ENCODE measurements at places on chromosomes 3 and 15.

DNA sequence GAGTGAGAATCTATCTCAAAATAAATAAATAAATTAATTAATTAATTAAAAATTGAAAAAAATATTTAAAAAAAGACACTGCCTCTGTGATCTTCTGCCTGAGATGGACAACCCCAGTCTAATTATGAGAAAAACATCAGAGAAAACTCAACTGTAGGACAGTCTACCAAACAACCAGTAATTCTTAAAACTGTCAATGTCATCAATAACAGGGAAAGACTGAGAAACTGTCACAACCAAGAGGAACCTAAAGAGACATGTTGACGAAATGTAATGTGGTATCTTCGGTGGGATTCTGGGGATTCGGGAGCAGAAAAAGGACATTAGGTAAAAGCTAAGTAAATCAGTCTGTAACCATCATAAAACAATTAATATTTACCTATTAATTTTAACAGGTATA, 265.4 kb upstream of the LMCD1 start:
- no peak for DNase-seq

GRCh38 chr3:114666623-114667022, 372.8 kb downstream of the TIGIT start:
- DNase-seq, result no peak

DNA sequence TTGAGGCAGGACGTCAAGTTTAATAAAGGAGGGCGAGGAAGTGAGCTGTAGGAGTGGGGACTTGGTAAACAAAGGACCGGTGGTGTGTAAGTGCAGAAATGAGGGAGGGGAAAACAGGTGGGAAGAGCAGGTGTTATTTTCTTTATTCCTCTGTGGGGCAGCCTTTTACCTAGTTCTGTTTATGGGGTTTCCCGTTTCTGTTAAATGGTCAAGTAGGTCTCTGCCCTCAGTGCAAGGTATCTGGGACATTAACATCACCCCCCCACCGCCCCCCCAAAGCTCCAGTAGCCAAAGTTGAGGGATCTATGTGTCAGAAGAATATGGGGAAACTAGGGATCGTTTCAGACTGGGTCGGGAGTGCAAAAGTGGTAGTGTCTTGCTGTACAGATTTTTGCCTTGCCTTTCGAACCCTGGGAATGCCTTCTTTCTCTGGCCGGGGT, 893 bp downstream of the MGA start:
- no peak for DNase-seq

- DNase-seq, result no peak
These were observed 31.6 kb downstream of the TAMM41 start for GRCh38 chr3:11815111-11815510.

- no peak for DNase-seq
These were observed 7.3 kb downstream of the TBC1D2B start for GRCh38 chr15:78070049-78070700.

- no peak for DNase-seq
These were observed 98.3 kb downstream of the CYP19A1 start for GRCh38 chr15:51240066-51240465.

DNA sequence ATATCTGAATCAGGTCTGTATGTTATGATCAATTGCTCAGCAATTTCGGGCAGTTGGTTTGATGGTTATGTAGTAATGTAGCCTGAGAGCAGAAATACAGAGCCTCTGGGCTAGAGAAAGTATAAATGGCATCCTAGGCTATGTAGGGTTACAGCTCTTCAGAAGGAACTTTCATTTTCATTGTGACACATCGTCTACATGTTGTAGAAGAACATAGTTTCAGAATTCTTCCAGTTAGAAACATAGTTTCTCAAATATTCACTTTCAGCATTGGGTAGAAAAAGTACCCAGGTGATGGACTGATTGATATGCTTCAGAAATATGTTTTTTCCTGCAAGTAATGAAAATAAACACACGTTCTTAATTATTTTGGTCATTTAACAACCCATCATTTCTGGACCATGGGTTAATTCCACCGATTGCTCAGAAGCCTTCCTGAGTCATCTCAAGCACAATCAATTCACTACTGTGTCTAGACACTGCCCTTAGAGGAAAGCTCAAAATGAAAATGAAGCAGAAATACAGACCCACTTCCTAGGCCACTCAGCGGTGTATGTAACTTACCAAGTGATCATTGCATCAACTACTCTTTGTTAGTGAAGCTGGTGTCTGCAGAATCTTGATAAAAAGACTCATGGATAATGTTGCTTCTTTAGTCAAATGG, 88.8 kb upstream of the TSEN2 start:
- DNase-seq, result no peak

GRCh38 chr15:40534371-40534770, 30.5 kb downstream of the CCDC32 start:
- no peak for DNase-seq

- DNase-seq, result no peak
These were observed 7.6 kb upstream of the COL8A1 start for GRCh38 chr3:99630815-99631214.

DNA sequence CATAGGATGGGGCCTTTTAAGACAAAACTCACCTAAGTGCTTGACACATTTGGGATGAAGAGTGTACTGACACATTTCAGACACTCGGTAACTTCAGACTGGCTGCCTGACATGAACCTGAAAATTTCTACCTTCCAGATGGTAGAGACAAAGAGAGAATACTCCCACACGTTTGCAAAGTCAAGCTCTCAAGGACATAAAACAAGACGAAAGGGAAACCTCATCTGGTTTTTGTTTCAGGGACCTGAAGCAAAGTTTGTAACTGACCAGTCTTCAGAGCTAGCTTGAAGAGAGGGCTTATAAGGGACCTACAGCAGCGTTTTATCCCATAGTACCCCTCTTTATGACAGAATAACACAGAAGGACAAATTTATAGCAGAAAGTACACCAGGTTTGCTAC, 41.9 kb downstream of the ZNF621 start:
- no peak for DNase-seq

- no peak for DNase-seq
These were observed 235.0 kb downstream of the ULK4 start for GRCh38 chr3:41726891-41727290.

GRCh38 chr3:155024006-155024638, 56.0 kb upstream of the MME start:
- DNase-seq, result no peak

DNA sequence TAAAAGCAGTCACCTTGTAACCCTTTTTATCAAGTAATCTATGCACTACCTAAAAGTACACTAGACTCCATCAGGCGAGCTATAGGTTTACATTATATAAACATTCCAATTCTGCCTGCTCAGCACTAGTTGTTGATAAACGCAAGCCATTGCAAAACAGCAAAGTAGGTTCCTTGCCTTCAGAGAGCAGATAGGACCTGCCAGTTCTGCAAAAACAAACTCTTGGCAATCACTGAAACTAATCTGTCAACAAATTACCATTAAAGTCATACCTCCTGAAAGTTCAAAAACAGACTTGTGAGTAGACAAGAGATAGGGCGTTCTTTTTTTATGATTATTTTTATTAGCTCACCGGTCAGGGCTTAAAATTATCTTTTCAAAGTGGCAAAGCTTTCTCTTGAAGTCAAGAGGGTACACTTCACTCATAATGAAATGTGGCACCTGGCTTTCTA, 392.5 kb downstream of the FOXP1 start:
- no peak for DNase-seq

GRCh38 chr15:92728266-92728665, 72.7 kb upstream of the FAM174B start:
- DNase-seq, result no peak

DNA sequence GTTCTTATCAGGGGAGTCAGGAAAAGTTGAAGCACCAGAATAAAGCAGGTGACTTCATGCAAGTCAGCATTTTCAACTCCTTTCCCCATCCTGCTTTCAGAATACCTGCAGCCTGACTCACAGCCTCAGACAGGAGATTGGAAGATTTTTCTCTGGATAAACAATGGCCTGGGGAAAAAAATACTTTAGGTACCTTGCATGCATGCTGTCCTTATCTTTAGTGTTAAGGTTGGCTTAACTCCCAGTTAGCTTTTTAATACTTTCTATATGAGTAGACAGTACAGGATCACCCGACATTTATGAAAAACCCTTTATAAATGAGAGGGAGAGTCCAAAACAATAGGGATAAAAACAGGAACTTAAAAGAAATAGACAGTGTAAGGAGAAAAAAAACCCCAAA, 53.6 kb downstream of the PAK2 start:
- no peak for DNase-seq

DNA sequence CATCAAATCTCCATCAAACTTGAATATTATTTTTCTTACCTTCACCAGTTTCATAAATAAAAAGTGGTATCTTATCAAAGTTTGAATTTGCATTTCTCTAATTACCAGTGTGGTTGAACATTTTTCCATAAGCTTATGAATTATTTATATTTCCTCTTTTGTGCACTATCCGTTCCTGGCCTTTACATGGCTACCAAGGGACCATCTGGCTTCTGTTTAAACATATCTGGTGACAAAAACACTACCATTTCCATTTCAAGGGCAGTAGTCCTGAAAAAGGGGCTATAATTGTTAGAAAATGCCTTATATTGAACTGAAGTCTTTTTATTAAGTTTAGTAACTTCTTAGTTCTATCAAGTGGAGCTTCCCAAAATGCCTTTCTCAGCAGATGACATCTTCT, 44.3 kb upstream of the TM4SF4 start:
- no peak for DNase-seq

All from stimulated activated CD8-positive, alpha-beta memory T cell treated with anti-CD3 and anti-CD28 coated beads, Interleukin-15, amount 100 ng/mL, for 4 hours (primary cell).